Stimulated activated CD8-positive, alpha-beta memory T cell treated with anti-CD3 and anti-CD28 coated beads, Interleukin-2, amount 100 ng/mL, for 1 hour (primary cell): ENCODE measurements at places on chromosomes 1 and 21.

- DNase-seq: no peak
Measured at GRCh38 chr1:201816309-201816854, 12.6 kb upstream of the IPO9 start.

GRCh38 chr1:236090741-236091147 lies 25.9 kb upstream of the NID1 start:
- DNase-seq: no peak

DNA sequence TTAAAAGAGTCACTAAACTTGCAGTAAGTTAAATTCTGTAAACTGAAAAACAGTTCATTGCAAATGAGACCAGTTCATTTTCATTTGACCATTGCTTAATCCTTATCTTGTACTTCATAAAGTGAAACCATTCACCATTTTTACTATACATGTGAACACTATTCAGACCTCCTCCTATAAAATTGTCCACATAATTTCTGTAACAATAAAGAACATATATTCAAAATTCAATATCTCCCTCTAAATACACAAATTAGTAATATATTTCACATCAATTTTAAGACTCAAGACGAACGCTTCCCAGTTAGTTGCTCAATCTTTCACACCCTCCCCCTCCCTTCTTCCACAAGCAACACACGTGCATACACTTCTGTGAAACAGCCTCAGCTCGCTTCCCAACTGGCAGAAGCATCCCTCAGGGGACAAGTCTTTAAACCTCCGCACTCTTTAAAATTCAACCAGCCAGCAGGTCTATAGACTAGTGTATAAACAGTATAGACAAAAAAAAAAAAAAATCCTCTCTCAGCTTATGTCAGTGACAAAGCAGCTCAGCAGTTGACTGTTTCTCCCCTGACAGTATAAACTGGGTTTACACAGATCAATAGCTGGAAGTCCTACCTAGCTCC lies 99.6 kb downstream of the DENND1B start:
- no peak for DNase-seq

DNA sequence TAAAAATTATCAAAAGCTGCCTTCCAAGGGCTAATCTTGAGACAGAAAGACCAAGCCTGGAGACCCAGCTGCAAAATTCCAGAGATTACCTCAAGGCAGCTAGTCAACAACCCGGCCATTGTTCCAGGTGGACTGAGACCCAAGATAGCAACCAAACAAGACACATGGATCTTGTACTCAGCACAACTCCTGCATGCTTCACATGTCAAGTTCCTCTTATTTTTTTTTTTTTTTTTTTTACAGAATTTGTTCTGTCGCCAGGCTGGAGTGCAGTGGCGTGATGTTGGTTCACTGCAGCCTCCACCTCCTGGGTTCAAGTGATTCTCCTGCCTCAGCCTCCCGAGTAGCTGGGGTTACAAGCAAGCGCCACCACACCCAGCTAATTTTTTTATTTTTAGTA lies 40.1 kb downstream of the CD2 start:
- no peak for DNase-seq

- no peak for DNase-seq
Measured at GRCh38 chr1:178899402-178899801, 28.5 kb upstream of the ANGPTL1 start.

GRCh38 chr1:202860744-202861419 lies 28.1 kb downstream of the RABIF start:
- no peak for DNase-seq

GRCh38 chr1:232149287-232150201 lies 480.4 kb downstream of the SIPA1L2 start:
- DNase-seq: no peak

DNA sequence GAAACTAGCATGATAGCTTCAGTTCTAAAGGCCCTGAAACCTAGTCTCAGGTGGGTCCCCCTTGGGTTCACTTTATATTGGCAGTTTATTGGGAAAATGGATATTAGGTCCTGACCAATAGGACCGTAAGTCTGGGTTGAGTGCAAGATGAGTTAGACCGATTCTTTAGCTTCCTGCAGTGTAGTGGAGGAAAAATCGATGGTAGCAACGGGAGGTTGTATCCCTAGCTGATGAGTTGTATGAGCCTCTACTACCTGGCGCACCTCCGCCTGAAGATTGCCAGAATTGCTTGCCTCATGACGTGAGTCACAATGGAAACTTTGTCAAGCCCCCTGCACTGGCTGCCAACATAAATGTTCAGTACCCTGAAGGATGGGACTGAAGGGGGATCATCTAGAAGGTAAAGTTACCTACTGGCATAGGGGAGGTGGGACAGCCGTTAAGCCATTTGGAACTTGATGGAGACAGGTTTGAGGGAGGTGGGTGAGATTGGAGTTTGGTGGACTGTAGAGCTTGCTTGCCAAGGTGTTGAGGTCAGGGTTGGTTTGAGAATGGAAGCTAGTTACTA lies 3.9 kb downstream of the RCC1 start:
- DNase-seq: no peak

- DNase-seq: no peak
Measured at GRCh38 chr1:225919906-225920305, 4.1 kb downstream of the PYCR2 start.

DNA sequence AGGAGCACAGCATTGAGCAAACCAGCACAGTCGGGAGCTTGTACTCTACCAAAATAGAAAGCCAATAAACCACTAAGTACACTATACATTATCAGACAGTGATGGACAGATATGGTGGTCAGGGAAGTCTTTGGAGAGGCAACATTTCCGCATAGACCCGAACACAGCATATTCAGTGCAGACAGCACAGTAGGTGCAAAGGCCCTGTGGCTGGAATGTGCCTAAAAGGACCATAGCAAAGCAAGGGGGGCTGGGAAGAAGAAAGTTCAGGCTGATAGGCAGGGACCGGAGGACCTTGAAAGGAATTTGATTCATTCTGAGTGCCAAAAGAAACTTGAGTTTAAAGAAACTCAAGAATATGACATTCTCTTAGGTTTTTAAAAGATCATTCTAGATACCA lies 92.0 kb upstream of the GALNT2 start:
- DNase-seq: no peak
